ENCODE measurements at places on chromosomes 2 and 18. TPM values are rescaled to one million over a fixed set of nuclear protein-coding genes. Genes with fewer than 3 reads are reported as not detected.

DNA sequence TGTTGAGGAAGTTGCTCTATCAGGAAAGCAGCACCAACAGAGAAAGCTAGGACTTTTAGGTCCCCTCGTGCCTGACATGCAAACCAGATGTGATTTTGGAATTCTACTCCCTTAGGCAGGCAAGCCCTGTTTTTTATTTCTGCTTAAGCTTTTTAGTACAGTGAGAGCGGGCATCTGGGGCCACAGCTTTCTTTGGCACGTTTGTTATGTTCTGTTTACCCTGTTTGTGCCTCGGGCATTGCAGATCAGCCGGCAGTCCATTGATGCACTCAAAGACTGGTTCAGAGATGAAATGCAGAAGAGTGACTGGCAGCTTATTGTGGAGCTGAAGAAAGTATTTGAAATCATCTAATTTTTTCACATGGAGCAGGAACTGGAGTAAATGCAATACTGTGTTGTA, 61.9 kb downstream of the EIF5B start:
- H3K4me1 ChIP-seq = no peaks in the 10 kb centered on the region
- no peaks in the 10 kb centered on the region for H3K27me3 ChIP-seq
- H3K4me3 ChIP-seq = no peak overlapping the region
- no peak for DNase-seq

GRCh38 chr2:23293063-23293462, 91.9 kb upstream of the KLHL29 start:
- H3K27me3 ChIP-seq = peaks cover 11% of the 10 kb centered on the region
- H3K4me3 ChIP-seq = no peak overlapping the region
- no peaks in the 10 kb centered on the region for H3K4me1 ChIP-seq

DNA sequence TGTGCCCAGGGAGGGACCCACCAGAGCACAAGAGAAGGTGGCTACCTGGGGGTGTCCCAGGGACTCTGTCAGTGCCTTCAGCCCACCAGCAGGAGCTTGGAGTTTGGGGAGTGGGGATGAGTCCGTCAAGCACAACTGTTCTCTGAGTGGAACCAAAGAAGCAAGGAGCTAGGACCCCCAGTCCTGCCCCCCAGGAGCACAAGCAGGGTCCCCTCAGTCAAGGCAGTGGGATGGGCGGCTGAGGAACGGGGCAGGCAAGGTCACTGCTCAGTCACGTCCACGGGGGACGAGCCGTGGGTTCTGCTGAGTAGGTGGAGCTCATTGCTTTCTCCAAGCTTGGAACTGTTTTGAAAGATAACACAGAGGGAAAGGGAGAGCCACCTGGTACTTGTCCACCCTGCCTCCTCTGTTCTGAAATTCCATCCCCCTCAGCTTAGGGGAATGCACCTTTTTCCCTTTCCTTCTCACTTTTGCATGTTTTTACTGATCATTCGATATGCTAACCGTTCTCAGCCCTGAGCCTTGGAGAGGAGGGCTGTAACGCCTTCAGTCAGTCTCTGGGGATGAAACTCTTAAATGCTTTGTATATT, 14.0 kb downstream of the ITM2C start:
- H3K4me3 ChIP-seq = no peak overlapping the region
- no peak overlapping the region for H3K27ac ChIP-seq
- peaks cover 17% of the 10 kb centered on the region for H3K4me1 ChIP-seq
- no peaks in the 10 kb centered on the region for H3K27me3 ChIP-seq
- peaks cover 26% of the 10 kb centered on the region for H3K36me3 ChIP-seq
- DNase-seq = no peak

DNA sequence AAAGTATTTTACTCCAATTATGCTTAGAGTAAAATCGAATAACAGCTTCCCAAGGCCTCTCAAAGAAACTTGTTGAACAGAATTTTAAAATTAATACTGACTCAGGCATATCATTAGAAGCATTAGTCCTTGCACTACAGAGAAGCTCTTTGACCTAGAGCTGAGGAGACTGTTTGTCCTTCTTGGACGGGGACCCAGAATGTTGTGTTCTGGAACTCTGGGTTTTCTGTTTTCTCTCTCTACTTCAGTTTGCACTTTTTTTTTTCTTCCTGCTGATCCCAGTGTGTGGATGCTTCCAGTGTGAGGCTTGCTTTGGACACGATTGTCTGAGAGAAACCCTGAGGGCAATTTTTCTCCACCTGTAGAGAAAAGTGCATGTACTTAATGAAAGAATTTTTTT, 847.6 kb downstream of the SOCS6 start:
- no peak overlapping the region for H3K4me3 ChIP-seq

Gene ACADL
- not detected for total RNA-seq

- H3K4me3 ChIP-seq = no peak overlapping the region
- DNase-seq = no peak
- H3K4me1 ChIP-seq = no peaks in the 10 kb centered on the region
- H3K27ac ChIP-seq = no peak overlapping the region
- no peaks in the 10 kb centered on the region for H3K27me3 ChIP-seq
These were observed 5.3 kb downstream of the TOGARAM2 start for GRCh38 chr2:28986429-28986828.

DNA sequence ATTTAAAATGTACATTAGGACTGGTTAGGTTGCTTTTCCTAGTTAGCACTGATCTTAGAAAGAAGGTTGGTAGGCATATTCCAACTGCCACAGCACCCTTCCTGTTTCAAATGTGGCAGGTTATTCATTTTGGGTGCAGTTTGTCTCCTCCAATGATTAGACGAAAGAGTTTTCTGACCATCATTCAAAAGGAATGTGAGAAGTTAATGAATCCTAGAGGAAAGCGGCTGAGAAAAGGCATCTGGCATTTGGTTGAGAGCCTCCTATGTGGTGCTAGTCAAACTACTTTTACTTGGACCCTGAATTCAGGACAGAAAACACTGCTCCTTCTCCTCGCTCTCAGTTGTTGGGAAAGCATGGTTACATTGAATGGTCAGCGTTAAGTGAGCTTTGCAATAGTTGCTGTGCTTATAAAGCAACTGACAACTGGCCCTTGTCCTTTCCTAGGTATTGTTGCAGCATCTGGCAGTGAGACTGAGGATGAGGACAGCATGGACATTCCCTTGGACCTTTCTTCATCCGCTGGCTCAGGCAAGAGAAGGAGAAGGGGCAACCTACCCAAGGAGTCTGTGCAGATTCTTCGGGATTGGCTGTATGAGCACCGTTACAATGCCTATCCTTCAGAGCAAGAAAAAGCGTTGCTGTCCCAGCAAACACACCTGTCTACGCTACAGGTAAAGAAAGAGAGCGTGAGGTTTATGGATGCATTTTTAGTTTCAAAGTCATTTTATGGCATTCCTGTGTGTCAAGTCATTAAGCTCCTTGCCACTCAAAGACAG, 6.1 kb downstream of the TGIF1 start:
- no peaks in the 10 kb centered on the region for H3K27me3 ChIP-seq
- no peak for DNase-seq
- H3K4me3 ChIP-seq = no peak overlapping the region

GRCh38 chr2:226216575-226216974, 583.0 kb downstream of the IRS1 start:
- H3K36me3 ChIP-seq = no peaks in the 10 kb centered on the region
- H3K27ac ChIP-seq = no peak overlapping the region
- no peaks in the 10 kb centered on the region for H3K4me1 ChIP-seq
- DNase-seq = no peak
- H3K27me3 ChIP-seq = no peaks in the 10 kb centered on the region

- no peaks in the 10 kb centered on the region for H3K36me3 ChIP-seq
- no peaks in the 10 kb centered on the region for H3K27me3 ChIP-seq
- no peak overlapping the region for H3K27ac ChIP-seq
- no peak for DNase-seq
- no peaks in the 10 kb centered on the region for H3K4me1 ChIP-seq
- H3K4me3 ChIP-seq = no peak overlapping the region
These were observed 104.8 kb upstream of the TFPI start for GRCh38 chr2:187658952-187659525.

DNA sequence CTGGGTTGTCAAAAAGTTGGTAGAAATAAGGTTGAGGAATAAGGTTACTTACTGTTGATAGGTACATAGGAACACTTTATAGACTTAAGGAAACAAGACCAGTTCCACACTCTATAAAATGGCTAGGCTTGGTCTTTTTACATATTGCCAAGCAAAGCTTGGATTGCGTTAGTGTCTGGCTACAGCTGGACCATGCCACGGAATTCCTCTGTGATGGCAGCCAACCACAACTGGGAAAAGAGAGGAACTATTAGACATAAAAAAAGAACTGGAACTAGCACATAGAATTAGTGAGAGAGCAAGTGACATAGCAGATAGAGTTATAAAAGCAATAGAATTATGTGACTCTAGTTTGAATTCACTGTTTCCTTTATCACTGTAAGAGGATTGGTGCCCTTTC, 17.7 kb upstream of the DPP10 start:
- no peak overlapping the region for H3K4me3 ChIP-seq
- no peaks in the 10 kb centered on the region for H3K36me3 ChIP-seq
- H3K27me3 ChIP-seq = peaks cover 2% of the 10 kb centered on the region
- H3K27ac ChIP-seq = no peak overlapping the region
- H3K4me1 ChIP-seq = no peaks in the 10 kb centered on the region
- no peak for DNase-seq

DNA sequence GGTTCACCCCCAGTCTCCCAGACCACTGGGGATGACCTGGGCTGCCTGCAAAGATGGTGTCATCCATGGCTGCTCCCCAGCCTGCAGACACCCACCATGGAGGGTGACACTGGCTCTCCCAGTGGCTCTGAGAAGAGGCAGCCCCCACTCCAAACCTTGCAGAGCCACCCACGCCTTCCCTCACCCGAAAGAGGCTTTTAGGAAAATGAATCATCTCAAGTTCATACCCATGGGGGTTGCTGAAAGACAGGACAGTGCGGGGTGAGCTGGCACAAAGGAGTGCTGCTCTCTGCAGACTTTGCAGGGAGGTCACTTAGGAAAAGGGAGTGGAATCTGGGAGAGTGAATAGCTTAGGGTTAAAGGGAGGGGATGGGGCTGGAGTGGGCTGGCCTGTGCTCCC, 36.4 kb downstream of the MPHOSPH10 start:
- no peaks in the 10 kb centered on the region for H3K27me3 ChIP-seq
- H3K36me3 ChIP-seq = no peaks in the 10 kb centered on the region
- no peak for DNase-seq
- no peaks in the 10 kb centered on the region for H3K4me1 ChIP-seq
- H3K27ac ChIP-seq = no peak overlapping the region

- no peaks in the 10 kb centered on the region for H3K27me3 ChIP-seq
- H3K4me3 ChIP-seq = peak overlapping the region; percentile 28
- H3K4me1 ChIP-seq = peaks cover 16% of the 10 kb centered on the region
- no peaks in the 10 kb centered on the region for H3K36me3 ChIP-seq
- DNase-seq = no peak
- H3K27ac ChIP-seq = no peak overlapping the region
These were observed 80.2 kb downstream of the NDUFA10 start for GRCh38 chr2:239944694-239945551.

GRCh38 chr2:79638410-79638809, 125.6 kb downstream of the CTNNA2 start:
- H3K27ac ChIP-seq = no peak overlapping the region
- H3K36me3 ChIP-seq = no peaks in the 10 kb centered on the region

Gene IL1R1
- 0.49 TPM for total RNA-seq

DNA sequence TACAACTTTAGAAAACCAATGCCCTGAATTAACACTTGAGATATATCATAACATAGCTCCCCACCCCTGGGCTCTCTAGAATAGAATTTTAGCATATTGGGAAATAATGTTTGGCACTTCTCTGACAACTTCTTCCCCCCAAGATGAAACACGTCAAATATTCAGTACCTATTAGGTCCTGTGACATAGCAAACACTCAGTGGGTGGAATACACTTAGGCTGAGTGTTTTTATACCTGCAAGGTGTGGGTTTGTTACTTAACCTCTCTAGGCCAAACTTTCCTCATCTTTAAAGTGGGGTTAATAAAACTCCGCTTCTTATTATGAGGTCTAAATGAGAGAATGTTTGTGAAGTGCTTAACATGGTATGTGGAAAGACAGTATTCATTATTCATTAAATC, 56.1 kb downstream of the LAMA3 start:
- no peaks in the 10 kb centered on the region for H3K36me3 ChIP-seq
- no peaks in the 10 kb centered on the region for H3K4me1 ChIP-seq
- H3K27me3 ChIP-seq = peaks cover 4% of the 10 kb centered on the region
- no peak overlapping the region for H3K4me3 ChIP-seq
- no peak for DNase-seq

Gene COL4A4
- total RNA-seq = not detected

Gene C2orf80
- total RNA-seq = not detected

DNA sequence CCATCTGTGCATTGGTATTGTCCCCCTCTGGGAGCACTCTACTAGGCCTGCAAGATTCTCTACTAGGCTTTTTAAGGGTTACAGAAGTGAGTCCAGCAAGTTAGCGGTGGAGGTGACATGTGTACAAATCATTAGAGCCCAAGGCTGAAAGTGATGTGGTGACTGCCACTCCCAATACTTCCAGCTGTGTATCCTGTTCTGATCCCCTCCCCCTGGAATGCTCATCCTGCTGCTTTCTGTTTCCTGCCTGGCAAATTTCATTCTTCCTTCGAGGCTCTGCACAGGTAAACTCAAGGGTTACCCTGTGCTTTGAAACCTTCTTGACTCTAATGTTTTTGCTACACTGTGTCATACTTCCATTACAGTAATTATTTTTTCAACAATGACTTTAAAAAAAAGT, 258.5 kb upstream of the REV1 start:
- no peak overlapping the region for H3K4me3 ChIP-seq
- DNase-seq = no peak
- no peaks in the 10 kb centered on the region for H3K4me1 ChIP-seq
- H3K36me3 ChIP-seq = no peaks in the 10 kb centered on the region
- no peaks in the 10 kb centered on the region for H3K27me3 ChIP-seq

GRCh38 chr2:19885791-19886190, 16.0 kb downstream of the TTC32 start:
- H3K27ac ChIP-seq = no peak overlapping the region
- no peaks in the 10 kb centered on the region for H3K27me3 ChIP-seq
- no peak overlapping the region for H3K4me3 ChIP-seq
- no peaks in the 10 kb centered on the region for H3K36me3 ChIP-seq
- peaks cover 3% of the 10 kb centered on the region for H3K4me1 ChIP-seq

GRCh38 chr18:51074605-51075004, 44.6 kb downstream of the SMAD4 start:
- DNase-seq = no peak
- no peak overlapping the region for H3K27ac ChIP-seq
- no peaks in the 10 kb centered on the region for H3K4me1 ChIP-seq
- H3K4me3 ChIP-seq = no peak overlapping the region
- no peaks in the 10 kb centered on the region for H3K27me3 ChIP-seq
- H3K36me3 ChIP-seq = peaks cover 62% of the 10 kb centered on the region

GRCh38 chr2:220786216-220786615, 785.9 kb downstream of the EPHA4 start:
- no peak overlapping the region for H3K27ac ChIP-seq
- H3K4me1 ChIP-seq = no peaks in the 10 kb centered on the region
- no peak overlapping the region for H3K4me3 ChIP-seq
- H3K27me3 ChIP-seq = no peaks in the 10 kb centered on the region
- DNase-seq = no peak

Gene B3GNT7
- 0.89 TPM for total RNA-seq

Gene LMAN2L
- 1.8 TPM for total RNA-seq

Gene MPHOSPH10
- total RNA-seq = 36.7 TPM

DNA sequence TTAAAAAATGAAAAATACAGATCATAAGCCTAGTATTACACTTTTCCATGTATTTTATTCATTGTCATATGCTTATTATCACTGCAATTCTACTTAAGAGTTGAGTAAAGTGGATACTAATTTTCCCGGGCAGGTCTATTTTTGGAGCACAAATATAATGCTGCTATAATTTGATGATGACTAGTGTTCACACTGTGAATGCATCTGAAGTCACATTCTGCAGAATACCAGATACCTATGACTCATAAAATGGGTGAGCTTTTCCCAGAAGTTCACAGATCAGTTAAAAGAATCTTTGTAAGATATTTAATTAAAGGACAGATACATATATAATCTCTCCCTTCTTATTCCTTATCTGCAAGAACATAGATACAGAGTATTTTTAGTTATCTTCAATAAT, 79.8 kb upstream of the MC4R start:
- H3K27me3 ChIP-seq = no peaks in the 10 kb centered on the region
- H3K4me3 ChIP-seq = no peak overlapping the region
- no peak overlapping the region for H3K27ac ChIP-seq
- H3K4me1 ChIP-seq = no peaks in the 10 kb centered on the region
- DNase-seq = no peak
